ENCODE measurements at places on chromosomes 1 and 21.

- DNase-seq = no peak
Measured at GRCh38 chr1:14233510-14233909, 365.0 kb upstream of the KAZN start.

DNA sequence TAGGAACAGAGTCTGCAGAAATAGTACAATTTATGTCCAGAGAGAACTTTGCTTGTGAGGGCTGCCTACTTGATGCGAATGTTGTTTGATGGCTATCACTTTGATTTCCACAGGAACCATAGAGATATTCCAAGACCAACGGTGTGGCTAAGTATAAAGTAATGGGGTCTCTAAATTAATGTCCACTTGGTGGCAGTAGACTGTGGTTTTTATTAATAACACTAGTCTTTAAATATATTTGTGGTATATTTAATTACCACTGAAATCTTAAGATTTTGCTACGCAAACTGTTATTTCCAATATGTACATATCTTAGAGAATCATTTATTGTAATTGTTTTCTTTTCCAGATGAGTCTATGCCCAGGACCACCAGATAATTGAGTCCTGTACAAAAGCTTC is 647.9 kb downstream of the PLA2G4A start:
- no peak for DNase-seq

- no peak for DNase-seq
Measured at GRCh38 chr1:153260585-153261280, 1.2 kb downstream of the LORICRIN start.

- no peak for DNase-seq
Measured at GRCh38 chr1:65393347-65393746, 27.1 kb upstream of the LEPR start.

GRCh38 chr1:109785446-109786111 is 21.9 kb upstream of the EPS8L3 start:
- DNase-seq = peak; percentile 9

GRCh38 chr1:87588495-87588894 is 259.8 kb downstream of the LMO4 start:
- DNase-seq = no peak

- no peak for DNase-seq
Measured at GRCh38 chr1:184954232-184954995, 19.9 kb downstream of the NIBAN1 start.

DNA sequence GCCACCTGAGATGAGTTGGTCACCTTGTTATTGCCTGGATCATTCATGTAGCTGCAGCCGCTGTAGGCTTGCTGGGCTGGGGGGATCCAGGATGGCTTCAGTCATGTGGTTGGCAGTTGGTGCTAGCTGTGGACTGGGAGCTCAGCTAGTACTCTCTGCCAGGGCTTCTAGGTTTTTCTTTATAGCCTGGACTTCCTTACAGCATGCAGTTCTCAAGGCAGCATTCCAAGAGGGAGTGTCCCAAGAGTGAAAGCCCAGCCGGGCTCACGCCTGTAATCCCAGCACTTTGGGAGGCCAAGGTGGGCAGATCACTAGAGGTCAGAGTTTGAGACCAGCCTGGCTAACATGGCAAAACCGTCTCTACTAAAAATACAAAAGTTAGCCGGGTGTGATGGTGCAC is 23.7 kb upstream of the ACTL8 start:
- DNase-seq = peak; percentile 76

Measured in mucosa of descending colon (tissue), 3 donors.